ENCODE measurements at places on chromosomes 2 and 18.

GRCh38 chr2:144702051-144702450, 182.1 kb upstream of the ZEB2 start:
- peak; percentile 63 for DNase-seq

GRCh38 chr2:109318949-109319342, 189.9 kb downstream of the SH3RF3 start:
- DNase-seq: no peak

DNA sequence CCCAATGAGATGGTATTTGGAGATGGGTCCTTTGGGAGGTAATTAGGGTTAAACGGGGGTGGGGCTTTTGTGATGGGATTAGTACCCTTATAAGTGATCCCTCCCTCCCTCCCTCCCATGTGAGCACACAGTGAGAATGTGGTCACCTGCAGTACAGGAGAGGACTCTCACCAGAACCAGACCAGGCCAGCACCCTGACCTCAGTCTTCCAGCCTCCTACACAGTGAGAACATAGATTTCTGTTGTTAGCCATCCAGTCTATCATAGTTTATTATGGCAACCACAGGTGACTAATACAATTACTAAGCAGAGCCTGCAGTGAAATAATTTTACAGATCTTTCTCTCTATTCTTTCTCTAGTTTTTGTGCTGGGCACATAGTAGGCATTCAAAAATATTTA, 137.7 kb upstream of the PKDCC start:
- no peak for DNase-seq

DNA sequence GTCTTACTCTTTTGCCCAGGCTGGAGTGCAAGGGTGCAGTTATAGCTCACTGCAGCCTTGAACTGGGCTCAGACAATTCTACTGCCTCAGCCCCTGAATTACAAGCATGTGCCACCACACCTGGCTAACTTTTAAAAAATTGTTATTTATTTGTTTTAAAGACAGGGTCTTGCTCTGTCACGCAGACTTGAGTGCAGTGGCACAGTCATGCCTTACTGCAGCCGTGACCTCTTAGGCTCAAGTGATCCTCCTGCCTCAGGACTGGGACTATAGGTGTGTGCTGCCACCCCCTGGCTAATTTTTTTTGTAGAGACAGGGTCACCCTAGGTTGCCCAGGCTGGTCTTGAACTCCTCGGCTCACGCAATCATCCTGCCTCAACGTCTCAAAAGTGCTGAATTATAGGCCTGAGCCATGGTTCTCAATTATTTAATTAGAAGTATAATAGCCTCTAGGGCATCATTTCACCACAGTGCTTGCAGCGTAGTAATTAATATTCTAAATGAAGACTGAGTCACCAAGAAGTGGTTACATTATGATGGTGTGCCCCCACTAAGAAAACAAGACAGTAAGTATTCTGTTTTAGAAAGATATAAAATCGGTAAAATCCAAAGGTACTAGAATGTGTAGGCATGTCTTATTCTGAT, 69.6 kb downstream of the EML4 start:
- no peak for DNase-seq

- DNase-seq: no peak
Observed at GRCh38 chr2:26712486-26713465, 20.3 kb downstream of the KCNK3 start.

DNA sequence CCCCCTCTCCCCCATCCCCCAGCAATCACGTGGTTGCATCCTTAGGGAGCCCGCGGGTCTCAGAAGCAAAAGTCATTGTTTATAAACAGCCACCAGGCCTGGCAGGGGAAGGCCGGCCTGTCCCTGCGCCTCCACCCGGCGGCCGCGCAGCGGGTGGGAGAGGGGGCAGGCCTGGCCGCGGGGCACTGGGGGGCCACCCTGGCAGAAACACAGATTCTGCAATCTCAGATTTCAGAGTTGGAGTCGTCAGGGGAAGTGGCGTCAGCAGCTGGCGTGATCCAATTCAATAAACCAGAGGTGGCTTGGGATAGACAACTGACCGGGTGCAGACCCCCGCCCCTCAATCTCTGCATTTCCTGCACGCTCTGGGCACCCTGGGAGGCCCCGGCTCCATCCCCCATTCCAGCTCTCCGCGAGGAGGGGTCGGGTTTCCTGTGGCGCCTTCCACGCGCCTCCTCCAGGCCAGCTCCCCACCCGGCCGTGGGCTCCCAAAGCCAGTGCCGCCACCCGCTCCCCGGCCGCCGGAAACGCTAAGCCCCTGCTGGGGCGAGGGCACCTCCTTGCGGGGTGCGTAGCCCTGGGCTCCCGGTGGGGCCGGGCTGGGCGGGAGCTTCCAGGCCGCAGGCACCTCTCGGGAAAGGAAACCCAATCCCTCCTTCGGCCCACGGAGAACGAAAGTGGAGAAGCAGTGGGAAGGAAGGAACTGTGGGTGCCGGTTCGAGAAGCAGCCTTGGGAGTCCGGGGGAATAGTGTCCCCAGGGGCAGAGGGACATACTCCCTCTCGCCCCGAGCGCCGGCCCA, 1.1 kb downstream of the BIN1 start:
- no peak for DNase-seq

DNA sequence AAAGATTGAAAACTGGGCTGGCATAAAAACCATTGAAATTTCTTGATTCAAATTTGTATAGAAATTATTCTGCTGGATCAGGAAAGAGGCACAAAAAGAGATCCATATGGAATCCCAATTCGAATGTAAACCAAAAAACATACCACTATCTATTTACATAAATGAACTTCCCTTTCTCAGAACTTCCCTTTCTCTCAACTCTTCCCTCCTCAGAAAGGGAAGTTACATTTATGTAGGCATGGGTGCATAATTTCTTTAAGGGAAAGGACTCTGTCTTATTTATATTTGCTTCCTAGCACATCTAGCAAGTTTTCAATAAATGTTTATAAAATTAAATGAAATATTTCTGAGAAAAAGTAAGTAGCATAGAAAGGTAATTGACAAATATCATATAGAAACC, 398.1 kb upstream of the ATP5MC3 start:
- DNase-seq: peak; percentile 82

DNA sequence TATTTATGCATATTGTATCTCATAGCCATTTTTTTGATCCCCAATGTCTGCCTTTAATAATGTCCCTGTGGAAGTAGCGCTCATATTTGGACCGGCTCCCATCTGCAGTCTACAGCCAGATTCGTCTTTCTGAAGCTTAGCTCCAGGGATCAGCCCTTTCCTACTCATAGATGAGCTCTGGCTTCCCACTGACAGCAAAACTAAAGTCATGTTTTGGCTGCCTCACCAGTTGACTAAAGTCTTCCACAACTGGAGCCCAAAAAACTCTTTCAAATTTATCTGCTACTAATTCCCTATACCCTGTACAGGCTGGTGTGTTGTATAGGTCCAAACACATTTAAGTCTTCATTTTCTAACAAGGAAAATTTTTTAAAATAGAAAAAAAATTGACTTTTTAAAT, 294.2 kb upstream of the HNMT start:
- DNase-seq: no peak

DNA sequence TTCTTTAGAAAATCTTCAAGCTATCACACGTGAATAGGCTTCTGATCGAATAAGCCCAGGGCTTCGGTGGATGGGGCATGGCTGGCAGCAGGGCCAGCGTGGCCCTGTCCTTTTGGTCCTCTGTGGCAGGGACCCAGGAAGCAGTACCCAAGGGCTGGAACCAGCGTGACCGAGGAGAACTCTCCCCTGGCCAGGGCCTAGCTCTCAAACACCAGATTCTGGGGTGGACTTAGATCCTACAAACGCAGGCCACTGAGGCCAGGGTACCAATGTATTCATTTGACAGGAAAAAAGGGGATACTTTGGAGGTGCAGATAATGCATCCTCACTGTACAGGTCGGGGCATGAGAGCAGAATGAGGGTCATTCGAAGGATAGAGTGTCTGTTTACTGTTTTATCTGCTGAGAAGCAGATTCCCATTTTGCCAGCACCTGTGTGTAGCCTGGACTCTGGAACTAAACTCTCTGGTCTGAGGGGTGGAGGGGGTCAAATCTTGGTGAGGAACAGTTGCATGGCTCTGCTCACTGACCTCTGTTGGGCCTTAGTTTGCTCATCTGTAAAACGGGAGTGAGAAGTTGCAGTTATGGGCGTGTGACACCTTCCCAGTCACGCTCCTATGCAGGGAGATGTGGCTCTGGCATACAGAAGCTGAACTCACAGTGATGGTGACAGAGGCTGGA, 51.4 kb downstream of the SH3BP4 start:
- DNase-seq: no peak

- peak; percentile 15 for DNase-seq
Observed at GRCh38 chr2:105309147-105309545, 20.4 kb downstream of the TGFBRAP1 start.

DNA sequence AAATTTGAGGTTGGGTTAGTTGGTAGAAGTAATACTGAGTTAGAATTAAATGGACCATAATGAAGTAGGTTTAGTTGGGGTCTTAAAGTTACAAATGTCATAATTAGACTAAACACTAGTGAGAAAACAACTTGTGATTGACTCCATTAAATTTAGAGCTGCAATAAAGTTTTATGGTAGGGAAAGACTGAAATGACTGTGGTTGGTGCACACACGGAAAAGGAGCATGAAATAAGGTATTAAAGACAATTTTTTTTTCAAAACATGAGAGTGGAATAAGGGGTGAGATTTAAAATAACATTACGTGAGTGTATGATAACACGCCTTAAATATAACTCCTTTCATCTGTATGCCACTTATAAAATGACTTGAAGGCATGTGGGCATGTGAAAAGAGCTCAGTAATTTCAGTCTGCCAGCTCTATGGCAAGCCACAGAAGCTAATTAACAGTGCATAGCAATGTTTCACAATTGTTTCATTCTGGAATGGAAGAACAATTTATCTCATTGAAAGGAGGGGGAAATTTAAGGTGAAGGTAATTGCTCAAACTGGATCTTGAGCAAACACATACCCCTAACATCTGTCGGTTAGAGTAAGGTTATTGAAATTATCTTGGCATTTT, 1.4 kb downstream of the FRZB start:
- DNase-seq: no peak

- DNase-seq: peak; percentile 52
Observed at GRCh38 chr2:208565690-208566416, 159.3 kb downstream of the PTH2R start.

DNA sequence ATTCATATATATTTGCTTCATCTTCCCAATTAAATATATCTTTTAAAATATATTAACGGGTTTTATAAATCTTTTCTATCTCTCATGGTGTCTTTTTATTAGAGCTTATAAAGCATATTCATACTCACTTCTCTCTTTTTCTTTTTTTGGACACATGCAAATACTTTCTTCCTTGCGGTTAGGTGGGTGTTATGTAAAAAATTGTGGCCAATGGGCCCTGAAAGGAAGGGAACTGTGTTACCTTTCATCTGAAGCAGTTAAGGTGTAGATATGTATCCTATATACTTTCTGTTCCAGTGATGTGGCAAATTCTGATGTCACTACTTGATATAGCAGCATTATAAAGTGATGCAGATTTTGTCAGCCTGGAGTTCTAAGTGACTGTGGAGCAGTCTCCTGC, 714.5 kb downstream of the PLCL1 start:
- no peak for DNase-seq
